HT1080 (cell line): ENCODE measurements at places on chromosomes 16 and 17. TPM values are rescaled to one million over a fixed set of nuclear protein-coding genes. Genes with fewer than 3 reads are reported as not detected.

ATP2C2 gene
- total RNA-seq: not detected in 2 replicates

KCNJ2 gene
- total RNA-seq: 0.43 and 0.66 TPM in 2 replicates

- DNase-seq: no peak
Observed at GRCh38 chr17:82838386-82839063, 1.3 kb downstream of the ZNF750 start.

DNA sequence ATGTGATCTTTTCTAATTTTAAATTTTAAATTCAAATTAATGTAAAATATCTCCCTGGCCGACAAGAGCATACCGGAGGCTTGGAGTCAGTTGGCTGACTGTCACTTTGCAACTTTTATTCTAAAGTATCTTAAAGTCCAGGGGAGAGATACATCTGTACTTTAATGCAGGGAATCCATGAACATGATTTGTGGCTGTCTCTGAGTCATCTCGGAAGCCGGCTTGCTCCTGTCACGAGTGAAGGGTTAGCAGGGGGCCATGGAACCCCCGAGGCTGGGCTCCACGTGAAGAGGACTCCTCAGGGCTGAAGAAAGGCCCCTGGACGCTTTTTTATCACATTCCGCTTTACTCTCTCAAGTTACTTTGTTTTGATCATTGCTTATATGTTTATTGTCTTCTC is 13.3 kb downstream of the TVP23A start:
- DNase-seq: no peak

DNA sequence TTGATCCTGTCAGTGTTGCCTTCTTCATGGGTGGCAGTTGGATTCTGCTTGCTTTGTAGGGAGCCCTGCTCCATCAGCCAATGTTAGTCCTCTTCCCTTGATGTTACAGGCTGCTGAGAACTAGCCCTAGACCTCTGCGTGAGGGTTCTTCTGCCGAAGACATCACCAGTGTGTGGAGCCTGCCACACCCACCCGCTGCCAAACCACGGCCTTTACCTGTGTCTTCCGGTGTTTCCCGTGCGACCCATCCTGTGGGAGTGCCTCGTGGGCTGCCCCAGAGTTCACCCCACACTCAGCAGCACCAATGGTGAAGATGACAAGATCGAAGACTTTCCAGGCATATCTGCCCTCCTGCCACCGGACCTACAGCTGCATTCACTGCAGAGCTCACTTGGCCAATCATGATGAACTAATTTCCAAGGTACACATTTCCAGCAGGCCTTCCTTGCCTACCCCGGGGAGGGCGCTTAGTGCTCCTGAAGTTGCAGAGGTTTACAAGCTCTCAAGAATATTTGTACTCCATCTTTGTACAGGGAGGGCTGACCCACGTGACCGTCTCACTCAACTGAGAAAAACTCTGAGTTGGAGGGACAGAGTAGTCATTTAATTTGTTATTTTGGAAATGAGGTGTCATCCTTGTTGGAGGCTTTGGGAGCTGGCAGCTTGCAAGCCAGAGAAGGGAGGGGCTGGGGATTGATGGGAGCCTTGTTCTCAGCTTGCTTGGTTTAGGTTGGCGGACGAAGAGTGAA is 21.8 kb downstream of the YPEL2 start:
- DNase-seq: no peak

DNA sequence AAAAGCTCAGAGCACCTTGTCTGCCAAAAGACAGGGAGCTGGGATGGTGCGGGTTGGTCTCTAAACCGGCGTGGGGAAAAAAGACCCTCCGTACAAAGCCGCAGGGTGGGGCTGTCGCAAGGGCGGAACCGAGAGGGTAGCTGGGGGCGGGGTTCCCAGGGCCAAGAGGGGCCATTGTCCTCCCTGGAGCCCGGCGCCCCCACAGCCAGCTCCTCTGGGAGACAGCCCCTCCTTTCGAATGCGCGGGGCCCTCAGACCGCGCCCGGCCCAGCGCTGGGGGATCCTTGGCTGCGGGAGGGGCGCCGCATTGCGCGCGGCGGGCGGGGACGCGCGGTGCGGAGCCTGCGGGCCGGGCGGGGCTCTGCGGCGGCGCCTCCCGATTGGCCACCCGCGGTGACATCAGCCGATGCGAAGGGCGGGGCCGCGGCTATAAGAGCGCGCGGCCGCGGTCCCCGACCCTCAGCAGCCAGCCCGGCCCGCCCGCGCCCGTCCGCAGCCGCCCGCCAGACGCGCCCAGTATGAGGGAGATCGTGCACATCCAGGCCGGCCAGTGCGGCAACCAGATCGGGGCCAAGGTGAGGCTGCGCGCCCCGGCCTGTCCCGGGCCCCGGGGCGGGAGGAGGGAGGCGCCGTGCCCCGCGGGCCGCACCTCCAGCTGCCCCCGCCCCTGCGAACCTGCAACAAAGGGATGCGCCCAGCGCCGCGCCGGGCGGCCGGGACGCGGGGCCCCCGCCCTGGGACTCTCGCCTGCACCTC is at the start of gene TUBB3:
Gene TUBB3 (plus strand): TSS at position 459 of the 756 bp plus-strand sequence. CDS start 60 bp downstream, at position 519.
- peak; percentile 84 for DNase-seq

DNA sequence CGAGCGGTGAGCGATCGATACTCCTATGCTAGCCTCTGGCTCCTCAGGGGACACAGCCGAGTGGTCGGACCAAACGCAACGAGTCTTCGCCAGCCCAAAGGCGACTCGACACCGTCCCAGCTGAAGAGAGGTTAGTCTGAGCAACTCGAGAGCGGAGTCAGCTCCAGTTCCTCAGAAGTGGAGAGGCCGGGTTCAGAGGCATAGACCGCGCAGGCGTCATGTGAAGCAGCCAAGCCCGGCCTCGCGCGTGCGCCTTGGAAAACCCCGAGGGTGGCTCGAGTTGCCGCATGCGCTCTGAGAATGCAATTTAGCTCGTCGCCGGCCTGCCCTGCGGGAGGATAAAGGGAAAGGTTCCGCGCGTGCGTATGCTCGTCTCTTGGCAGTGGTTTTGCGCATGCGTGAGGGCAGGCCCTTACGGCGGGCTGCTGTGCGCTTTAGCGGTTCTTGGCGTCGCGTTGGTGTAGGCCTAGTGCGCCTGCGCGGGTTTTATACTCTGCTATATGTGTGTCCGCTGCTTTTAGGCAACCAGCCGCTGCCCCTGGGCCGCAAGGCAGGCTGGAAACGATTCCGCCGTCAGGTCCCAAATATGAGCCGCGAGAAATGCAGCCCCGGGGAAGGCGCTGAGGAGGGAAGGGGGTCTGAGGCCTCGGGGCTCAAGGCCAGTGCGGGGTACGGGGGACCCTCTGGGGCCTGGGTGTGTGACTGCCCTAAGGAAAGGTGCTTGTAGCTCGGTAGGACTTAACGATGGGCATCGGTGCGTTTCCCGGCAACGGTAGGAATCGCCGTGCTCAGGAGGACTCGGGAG is at the start of gene KDM8:
Gene KDM8 (plus strand): TSS at position 20 of the 805 bp plus-strand sequence. CDS start 6,598 bp downstream, outside the sequence.
- peak; percentile 98 for DNase-seq

DNA sequence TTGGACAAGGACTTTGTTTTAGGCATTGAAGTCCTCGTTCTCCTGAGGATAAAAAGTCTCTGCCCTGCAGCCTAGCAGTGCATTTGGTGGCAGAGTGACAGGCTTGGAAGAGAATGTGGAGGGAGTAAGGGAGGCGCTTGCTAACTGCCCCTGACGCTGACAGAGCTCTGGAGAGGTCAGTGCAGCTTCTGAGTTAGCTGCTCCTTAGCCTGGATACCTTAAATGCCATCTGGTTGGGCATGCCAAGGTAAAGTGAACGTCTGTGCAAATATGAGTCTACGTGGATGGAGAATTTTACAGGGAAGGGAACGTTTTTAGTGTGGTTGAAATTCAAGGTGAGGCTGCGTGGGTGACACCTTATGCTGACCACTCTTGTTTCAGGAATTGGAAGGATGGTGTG is 44.4 kb downstream of the SEC14L1 start:
- no peak for DNase-seq

DNA sequence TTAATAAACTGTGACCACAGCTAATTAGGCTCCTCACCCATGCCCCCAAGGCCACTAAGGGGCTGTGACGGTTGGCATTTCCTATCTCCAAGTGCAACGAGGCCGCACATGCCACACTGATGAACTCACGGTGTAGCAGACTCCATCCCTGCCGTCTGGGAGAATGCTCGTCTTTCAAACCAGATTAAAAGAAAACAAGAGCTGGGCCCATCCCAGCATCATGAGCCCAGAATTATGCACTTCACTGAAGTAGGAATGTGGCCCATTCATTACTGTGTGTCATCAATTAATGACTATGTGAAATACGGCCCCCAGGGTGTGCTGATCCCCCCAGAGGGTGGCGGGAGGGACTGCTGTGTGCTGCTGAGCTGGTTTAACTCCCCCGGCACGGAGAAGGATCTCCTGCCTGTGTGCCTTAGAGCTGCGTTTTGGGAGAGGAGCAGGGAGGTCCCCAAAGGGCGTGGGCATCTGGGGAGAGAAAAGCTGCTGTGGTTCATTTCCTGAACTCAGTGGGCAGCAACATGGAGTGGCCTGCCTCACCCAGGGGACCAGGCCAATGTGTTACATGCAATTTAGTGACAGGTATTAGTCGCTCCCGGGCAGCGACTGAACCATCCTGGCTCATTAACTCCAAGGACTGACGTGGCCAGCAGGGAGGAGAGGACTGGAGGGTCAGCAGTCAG is 194.5 kb downstream of the FOXL1 start:
- peak; percentile 31 for DNase-seq
